ENCODE measurements at places on chromosomes 3 and 15. TPM values are rescaled to one million over a fixed set of nuclear protein-coding genes. Genes with fewer than 3 reads are reported as not detected.
A peak's percentile ranks its signal among the peaks of the same experiment; 100 is the strongest.

Gene GABRR3
- not detected for total RNA-seq

Gene PIERCE2
- total RNA-seq = 3.2 TPM

- H3K4me3 ChIP-seq = no peak overlapping the region
- peaks cover 6% of the 10 kb centered on the region for H3K27me3 ChIP-seq
- no peak overlapping the region for H3K27ac ChIP-seq
- H3K4me1 ChIP-seq = no peaks in the 10 kb centered on the region
These were observed 144.9 kb upstream of the MRPS22 start for GRCh38 chr3:139198929-139199328.

DNA sequence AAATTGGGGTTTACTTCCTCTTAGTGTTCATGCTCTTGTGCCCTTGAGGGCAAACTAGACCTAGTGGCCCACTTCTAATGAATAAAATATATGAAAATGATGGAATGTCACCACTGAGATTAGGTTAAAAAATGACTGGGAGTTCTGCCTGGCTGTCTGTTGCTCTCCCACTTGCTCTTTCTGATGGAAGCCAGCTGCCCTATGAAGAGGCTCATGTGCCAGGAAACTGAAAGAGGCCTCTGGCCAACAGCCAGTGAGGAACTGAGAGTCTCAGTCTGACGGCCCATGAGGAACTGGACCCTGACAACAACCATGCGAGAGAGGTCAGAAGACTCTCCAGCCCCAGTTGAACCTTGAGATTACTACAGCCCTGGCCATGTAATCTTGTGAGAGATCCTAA, 107.1 kb upstream of the FHIT start:
- no peaks in the 10 kb centered on the region for H3K36me3 ChIP-seq
- no peak overlapping the region for H3K27ac ChIP-seq
- no peak overlapping the region for H3K4me3 ChIP-seq
- no peaks in the 10 kb centered on the region for H3K4me1 ChIP-seq

DNA sequence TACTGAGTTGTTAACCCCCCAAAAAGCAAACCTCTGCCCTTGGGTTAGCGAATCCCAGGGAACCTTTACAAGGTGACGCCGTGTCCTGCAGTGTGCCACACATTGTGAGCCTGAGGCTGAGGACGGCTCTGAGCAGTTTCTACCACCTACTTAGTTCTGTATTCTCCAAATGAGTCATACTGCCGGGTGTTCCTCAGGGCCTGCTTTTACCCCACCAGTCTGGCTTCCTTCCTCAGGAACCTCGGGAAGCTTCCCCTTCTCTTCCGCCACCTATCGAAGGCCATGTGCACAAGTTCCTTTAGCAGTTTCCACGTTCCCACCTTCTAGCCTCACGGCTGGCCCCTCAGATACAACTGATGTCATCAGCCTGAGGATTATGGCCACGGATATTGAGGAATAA, 384.0 kb upstream of the TPM1 start:
- peaks cover 48% of the 10 kb centered on the region for H3K36me3 ChIP-seq
- no peak overlapping the region for H3K27ac ChIP-seq
- H3K4me1 ChIP-seq = peaks cover 16% of the 10 kb centered on the region
- H3K4me3 ChIP-seq = no peak overlapping the region
- DNase-seq = no peak

DNA sequence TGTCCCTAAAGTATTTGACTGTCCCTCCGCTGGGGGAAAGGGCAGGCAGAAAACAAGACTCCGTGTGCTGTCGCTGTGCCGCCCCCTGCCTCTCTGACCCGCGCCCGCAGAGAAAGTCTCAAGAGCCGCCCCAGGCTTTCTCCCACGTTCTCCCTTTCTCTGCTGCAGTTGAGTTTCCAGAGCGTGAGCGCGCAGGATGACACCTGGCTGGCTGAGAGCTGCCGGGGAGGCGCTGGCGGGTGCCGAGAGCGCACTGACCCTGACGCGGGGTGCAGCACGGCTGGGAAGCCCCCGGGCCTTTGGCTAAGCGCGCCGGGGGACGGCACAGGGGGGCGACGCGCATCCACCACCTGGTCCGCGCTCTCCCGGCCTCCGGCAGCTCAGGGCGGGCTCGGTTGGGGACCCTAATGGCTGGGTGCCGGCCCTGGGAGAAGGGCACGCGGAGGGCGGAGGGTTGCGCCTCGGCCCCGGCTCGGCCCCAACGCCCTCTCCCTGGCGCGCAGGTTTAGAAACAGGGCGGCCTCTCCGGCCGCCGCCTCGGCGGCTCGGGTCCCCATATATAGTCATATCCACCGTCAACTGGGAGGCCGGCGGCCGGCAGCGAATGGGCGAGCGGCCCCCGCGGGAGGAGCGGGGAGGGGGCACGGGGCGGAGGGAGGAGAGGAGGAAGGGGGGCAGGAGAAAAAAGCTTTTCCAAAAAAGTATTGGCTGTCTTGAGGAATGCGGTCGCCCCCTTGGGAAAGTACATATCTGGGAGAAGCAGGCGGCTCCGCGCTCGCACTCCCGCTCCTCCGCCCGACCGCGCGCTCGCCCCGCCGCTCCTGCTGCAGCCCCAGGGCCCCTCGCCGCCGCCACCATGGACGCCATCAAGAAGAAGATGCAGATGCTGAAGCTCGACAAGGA, at the start of gene TPM1:
Gene TPM1 (plus strand): TSS at position 774 of the 903 bp plus-strand sequence. CDS start 83 bp downstream, at position 857.
- H3K27me3 ChIP-seq = peaks cover 4% of the 10 kb centered on the region
- peaks cover 34% of the 10 kb centered on the region for H3K36me3 ChIP-seq
- H3K4me3 ChIP-seq = peak within 1 kb of the TSS; percentile 97

Gene FBXW12
- total RNA-seq = 0.55 TPM

DNA sequence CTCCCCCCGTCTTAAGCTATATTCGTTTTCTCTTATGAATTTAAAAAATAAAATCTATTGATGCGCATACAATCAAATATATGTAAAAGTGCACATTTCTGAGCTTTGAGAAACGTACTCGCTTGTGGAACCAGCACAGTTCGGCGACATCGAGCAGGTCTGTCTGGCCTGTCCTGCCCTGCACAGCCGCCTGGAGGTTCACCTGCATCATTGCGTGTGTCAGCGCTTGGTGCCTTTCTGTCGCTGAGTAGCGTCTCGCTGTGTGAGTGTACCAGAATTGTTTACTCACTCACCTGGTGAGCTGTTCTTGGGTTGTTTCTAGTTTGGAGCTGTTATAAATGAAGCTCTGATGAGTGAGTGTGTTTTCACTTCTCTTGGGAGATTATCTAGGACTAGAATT, 104.0 kb downstream of the VGLL4 start:
- DNase-seq = peak; percentile 72
- no peaks in the 10 kb centered on the region for H3K27me3 ChIP-seq
- no peaks in the 10 kb centered on the region for H3K4me1 ChIP-seq
- no peaks in the 10 kb centered on the region for H3K36me3 ChIP-seq
- H3K27ac ChIP-seq = no peak overlapping the region
- no peak overlapping the region for H3K4me3 ChIP-seq

Gene PRTG
- 32.6 TPM for total RNA-seq

Gene CCDC54
- not detected for total RNA-seq

Gene DET1
- 4.4 TPM for total RNA-seq

GRCh38 chr3:51617597-51617996, 53.5 kb upstream of the TEX264 start:
- H3K36me3 ChIP-seq = no peaks in the 10 kb centered on the region
- no peak for DNase-seq
- no peak overlapping the region for H3K27ac ChIP-seq
- H3K27me3 ChIP-seq = no peaks in the 10 kb centered on the region

DNA sequence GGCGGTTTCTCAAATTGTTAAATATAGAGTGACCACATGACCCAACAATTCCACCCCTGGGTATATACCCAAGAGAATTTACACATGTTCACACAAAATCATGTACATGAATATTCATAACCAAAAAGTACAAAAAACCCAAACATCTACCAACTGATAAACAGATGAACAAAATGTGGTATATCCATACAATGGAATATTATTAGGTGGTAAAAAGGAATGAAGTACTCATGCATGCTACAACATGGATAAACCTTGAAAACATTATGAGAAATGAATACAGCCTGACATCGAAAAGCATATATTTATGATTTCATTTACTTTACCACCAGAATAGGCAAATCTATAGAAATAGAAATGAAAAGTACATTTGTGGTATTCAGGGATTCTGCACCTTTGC, 7.4 kb downstream of the PLCB2 start:
- H3K4me1 ChIP-seq = no peaks in the 10 kb centered on the region
- H3K27ac ChIP-seq = no peak overlapping the region
- H3K4me3 ChIP-seq = no peak overlapping the region
- no peak for DNase-seq

- no peaks in the 10 kb centered on the region for H3K36me3 ChIP-seq
- H3K27me3 ChIP-seq = no peaks in the 10 kb centered on the region
- peaks cover 14% of the 10 kb centered on the region for H3K4me1 ChIP-seq
- no peak overlapping the region for H3K27ac ChIP-seq
- DNase-seq = no peak
These were observed 117.7 kb downstream of the PTPRG start for GRCh38 chr3:61679026-61679425.

GRCh38 chr3:81300324-81300927, 461.0 kb downstream of the GBE1 start:
- H3K4me1 ChIP-seq = no peaks in the 10 kb centered on the region
- no peaks in the 10 kb centered on the region for H3K27me3 ChIP-seq
- no peak overlapping the region for H3K4me3 ChIP-seq
- H3K27ac ChIP-seq = no peak overlapping the region
- no peak for DNase-seq

- peaks cover 84% of the 10 kb centered on the region for H3K36me3 ChIP-seq
- no peak overlapping the region for H3K4me3 ChIP-seq
- no peaks in the 10 kb centered on the region for H3K27me3 ChIP-seq
- no peaks in the 10 kb centered on the region for H3K4me1 ChIP-seq
- DNase-seq = no peak
These were observed 45.9 kb downstream of the CHAC1 start for GRCh38 chr15:40999190-40999589.

GRCh38 chr15:40353697-40354096, 2.9 kb downstream of the PHGR1 start:
- no peaks in the 10 kb centered on the region for H3K36me3 ChIP-seq
- peaks cover 17% of the 10 kb centered on the region for H3K27me3 ChIP-seq
- no peaks in the 10 kb centered on the region for H3K4me1 ChIP-seq
- DNase-seq = no peak

GRCh38 chr15:85280203-85280602, 100.2 kb upstream of the AKAP13 start:
- no peak for DNase-seq
- no peak overlapping the region for H3K4me3 ChIP-seq
- H3K4me1 ChIP-seq = no peaks in the 10 kb centered on the region
- no peaks in the 10 kb centered on the region for H3K27me3 ChIP-seq

Gene CCRL2
- total RNA-seq = not detected

DNA sequence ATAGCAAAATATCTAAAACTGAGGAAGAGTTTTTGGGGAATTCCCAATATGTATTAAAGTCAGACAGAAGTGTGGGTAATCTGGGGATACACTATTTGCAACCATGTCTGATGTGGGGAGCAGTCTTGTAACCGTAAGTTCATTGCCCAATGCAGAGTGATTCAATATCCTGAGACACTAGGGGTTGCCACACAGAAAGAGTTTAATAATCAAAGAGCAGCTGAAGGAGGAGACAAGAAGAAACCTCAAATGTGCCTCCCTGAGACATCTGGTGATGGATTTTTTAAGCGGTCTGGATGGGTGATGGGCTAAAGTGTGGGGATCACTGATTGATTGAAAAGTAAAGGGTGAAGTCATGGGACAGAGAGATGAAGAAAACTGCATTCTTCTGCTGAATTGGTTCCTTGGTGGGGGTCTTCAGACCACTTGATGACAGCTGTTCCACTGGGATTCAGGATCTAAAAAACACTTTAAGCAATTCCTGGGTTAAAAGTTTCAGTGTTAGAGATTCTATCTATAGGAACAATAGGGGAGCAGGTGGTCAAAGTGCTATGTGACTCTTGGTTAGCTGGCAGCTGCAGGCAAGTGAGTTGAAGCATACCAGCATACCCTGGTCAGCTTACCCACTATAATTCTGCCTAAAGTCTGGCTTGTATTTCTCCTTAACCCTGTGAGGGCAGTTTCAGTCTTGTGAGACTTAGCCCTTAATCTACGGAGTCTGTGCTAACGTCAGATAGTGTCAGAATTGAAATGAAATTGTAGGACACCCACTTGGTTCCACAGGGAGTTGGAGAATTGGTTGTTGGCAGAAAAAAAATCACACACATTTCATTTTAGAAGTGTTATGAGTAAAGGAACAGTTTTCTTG, 425.9 kb upstream of the TGFBR2 start:
- no peaks in the 10 kb centered on the region for H3K27me3 ChIP-seq
- H3K4me1 ChIP-seq = no peaks in the 10 kb centered on the region
- no peak overlapping the region for H3K4me3 ChIP-seq
- H3K27ac ChIP-seq = no peak overlapping the region

Gene REC114
- not detected for total RNA-seq

GRCh38 chr3:143210141-143210540, 90.6 kb downstream of the CHST2 start:
- no peaks in the 10 kb centered on the region for H3K36me3 ChIP-seq
- H3K4me3 ChIP-seq = no peak overlapping the region
- no peak overlapping the region for H3K27ac ChIP-seq
- DNase-seq = no peak
- H3K27me3 ChIP-seq = no peaks in the 10 kb centered on the region
- no peaks in the 10 kb centered on the region for H3K4me1 ChIP-seq

- no peak for DNase-seq
- H3K27ac ChIP-seq = no peak overlapping the region
- no peaks in the 10 kb centered on the region for H3K27me3 ChIP-seq
These were observed 218.4 kb upstream of the MLF1 start for GRCh38 chr3:158352551-158352950.

Data from endodermal cell (in vitro differentiated cells).